ENCODE measurements at places on chromosomes 16 and 17. TPM values are rescaled to one million over a fixed set of nuclear protein-coding genes. Genes with fewer than 3 reads are reported as not detected.
A peak's percentile ranks its signal among the peaks of the same experiment; 100 is the strongest.

- DNase-seq = peak; percentile 53
These were observed 58.5 kb upstream of the CREBBP start for GRCh38 chr16:3938843-3939624.

GRCh38 chr16:17299790-17300189 is 171.0 kb downstream of the XYLT1 start:
- no peak for DNase-seq

DNA sequence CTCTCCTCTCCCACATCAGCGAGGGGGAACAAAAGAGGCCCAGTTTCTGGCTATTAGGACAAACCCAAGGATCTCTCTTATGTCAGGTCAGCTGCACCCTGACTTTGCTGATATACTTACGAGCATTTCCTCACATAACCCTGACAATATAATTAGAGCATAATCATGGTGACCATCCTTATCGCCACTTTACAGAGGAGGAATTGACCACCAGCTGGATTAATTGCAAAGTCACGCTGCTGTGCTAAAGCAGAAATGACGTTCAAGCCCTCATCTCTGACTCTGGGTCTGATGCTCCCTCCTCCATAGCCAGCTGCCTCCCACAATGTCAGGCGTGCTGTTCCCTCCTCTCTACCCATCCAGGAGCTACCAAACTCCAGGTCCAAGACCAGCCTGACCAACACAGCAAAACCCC is 42.6 kb downstream of the TRARG1 start:
- no peak for DNase-seq

DNA sequence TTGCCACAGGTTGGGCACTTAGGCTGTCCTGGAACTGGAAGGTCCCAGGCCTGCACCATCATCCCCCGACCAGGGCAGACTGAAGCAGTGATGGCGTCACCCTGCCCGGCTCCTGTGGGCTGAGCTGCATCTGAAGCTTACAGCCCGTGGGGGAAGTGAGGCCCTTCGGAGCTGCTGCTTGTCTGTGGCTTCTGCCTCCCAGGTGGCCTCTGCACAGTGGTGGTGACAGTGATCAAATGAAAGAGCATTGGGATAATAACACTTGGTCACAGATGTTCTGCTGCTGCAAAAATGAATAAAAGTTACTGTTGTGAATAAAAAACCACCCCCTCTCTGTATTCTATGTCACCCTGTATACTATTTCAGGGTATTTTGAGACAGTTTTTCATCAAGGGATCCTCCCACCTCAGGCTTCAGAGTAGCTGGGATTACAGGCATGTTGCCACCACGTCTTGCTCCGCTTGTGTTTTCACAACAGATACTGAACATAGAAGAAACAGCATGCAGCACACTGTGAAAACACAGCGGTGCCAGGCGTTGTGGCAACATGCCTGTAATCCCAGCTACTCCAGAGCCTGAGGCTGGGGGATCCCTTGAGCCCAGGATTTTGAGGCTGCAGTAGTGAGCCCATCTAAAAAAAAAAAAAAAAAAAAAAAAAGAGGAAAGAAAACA is 165.0 kb downstream of the LGALS9B start:
- DNase-seq = no peak

SYCE1L gene
- total RNA-seq = 1.6 TPM

HOXB2 gene
- 0.63 TPM for total RNA-seq
